SK-MEL-5 (cell line): ENCODE measurements at places on chromosomes 5 and 9. TPM values are rescaled to one million over a fixed set of nuclear protein-coding genes. Genes with fewer than 3 reads are reported as not detected.

Gene SLC28A3
- not detected in 2 replicates for total RNA-seq

Gene EPB41L4B
- 0.55 and 0.85 TPM in 2 replicates for total RNA-seq

Gene P4HA2
- total RNA-seq = 66.3 and 69.8 TPM in 2 replicates

Gene PLPP7
- 1.1 and 2.0 TPM in 2 replicates for total RNA-seq

Gene SLC45A2
- 618 and 641 TPM in 2 replicates for total RNA-seq

Gene C5orf58
- total RNA-seq = not detected in 2 replicates

Gene OR1Q1
- total RNA-seq = not detected in 2 replicates

Gene TAF1L
- not detected in 2 replicates for total RNA-seq

Gene SPINK4
- not detected in 2 replicates for total RNA-seq

Gene SLC31A1
- 104 and 105 TPM in 2 replicates for total RNA-seq

Gene PCDHB6
- 0.21 and 0.43 TPM in 2 replicates for total RNA-seq

Gene PCDHGC4
- 0.11 TPM in 1 of 2 replicates, not detected in the other for total RNA-seq

Gene GBGT1
- total RNA-seq = not detected in 2 replicates

Gene GLDC
- 1.5 and 2.3 TPM in 2 replicates for total RNA-seq

Gene GADD45G
- total RNA-seq = not detected in 2 replicates

Gene TAF11L10
- not detected in 2 replicates for total RNA-seq

Gene OCLN
- 10.9 and 11.9 TPM in 2 replicates for total RNA-seq

Gene ADGRD2
- total RNA-seq = not detected in 2 replicates

Gene PAM
- 464 and 472 TPM in 2 replicates for total RNA-seq

Gene RASEF
- total RNA-seq = 1.8 and 1.9 TPM in 2 replicates

Gene NUDT2
- total RNA-seq = 14.5 and 17.7 TPM in 2 replicates

Gene SLC6A3
- not detected in 2 replicates for total RNA-seq

Gene UNC5A
- total RNA-seq = 0.08 TPM in 1 of 2 replicates, not detected in the other
